ENCODE measurements at places on chromosomes 11 and 22. TPM values are rescaled to one million over a fixed set of nuclear protein-coding genes. Genes with fewer than 3 reads are reported as not detected.

Gene CSF2RB
- total RNA-seq, result not detected

Gene DSCAML1
- total RNA-seq, result 0.27 TPM

Gene POU2AF3
- total RNA-seq, result 1.6 TPM

Gene QSER1
- 114 TPM for total RNA-seq

Gene TRAPPC4
- total RNA-seq, result 94.3 TPM

Gene NNMT
- total RNA-seq, result not detected

Gene CARD18
- total RNA-seq, result not detected

Gene C11orf52
- total RNA-seq, result 2.2 TPM

Gene H19
- total RNA-seq, result 5.2 TPM

Gene DDX25
- total RNA-seq, result 17.9 TPM

Gene ARHGAP8
- 48.7 TPM for total RNA-seq

Gene CRYBA4
- total RNA-seq, result 0.67 TPM

Gene CDC42EP1
- 11.2 TPM for total RNA-seq

Gene TAGLN
- 301 TPM for total RNA-seq

Gene OR52B2
- not detected for total RNA-seq

Gene SOX6
- not detected for total RNA-seq

Gene SCGB1A1
- total RNA-seq, result not detected

Gene TMEM123
- 82.3 TPM for total RNA-seq

Gene ENTHD1
- total RNA-seq, result not detected

Gene BDNF
- total RNA-seq, result 5.4 TPM

Gene APOBEC3B
- total RNA-seq, result 14.2 TPM

Gene APOBEC3G
- 2.0 TPM for total RNA-seq

Gene TMA7B
- total RNA-seq, result not detected

Gene CFAP300
- 1.5 TPM for total RNA-seq

Gene SMC1B
- not detected for total RNA-seq

Gene EMID1
- total RNA-seq, result 3.8 TPM

Gene TIMP3
- total RNA-seq, result 4.8 TPM

Gene SLC22A6
- not detected for total RNA-seq

Data from H1 (cell line).